ENCODE measurements at places on chromosomes 16 and 17.
A peak's percentile ranks its signal among the peaks of the same experiment; 100 is the strongest.

GRCh38 chr17:70327723-70328122, 158.4 kb downstream of the KCNJ2 start:
- ATAC-seq, result no peak

- peak; percentile 80 for ATAC-seq
Measured at GRCh38 chr16:64459821-64460220, 662.0 kb downstream of the CDH11 start.

DNA sequence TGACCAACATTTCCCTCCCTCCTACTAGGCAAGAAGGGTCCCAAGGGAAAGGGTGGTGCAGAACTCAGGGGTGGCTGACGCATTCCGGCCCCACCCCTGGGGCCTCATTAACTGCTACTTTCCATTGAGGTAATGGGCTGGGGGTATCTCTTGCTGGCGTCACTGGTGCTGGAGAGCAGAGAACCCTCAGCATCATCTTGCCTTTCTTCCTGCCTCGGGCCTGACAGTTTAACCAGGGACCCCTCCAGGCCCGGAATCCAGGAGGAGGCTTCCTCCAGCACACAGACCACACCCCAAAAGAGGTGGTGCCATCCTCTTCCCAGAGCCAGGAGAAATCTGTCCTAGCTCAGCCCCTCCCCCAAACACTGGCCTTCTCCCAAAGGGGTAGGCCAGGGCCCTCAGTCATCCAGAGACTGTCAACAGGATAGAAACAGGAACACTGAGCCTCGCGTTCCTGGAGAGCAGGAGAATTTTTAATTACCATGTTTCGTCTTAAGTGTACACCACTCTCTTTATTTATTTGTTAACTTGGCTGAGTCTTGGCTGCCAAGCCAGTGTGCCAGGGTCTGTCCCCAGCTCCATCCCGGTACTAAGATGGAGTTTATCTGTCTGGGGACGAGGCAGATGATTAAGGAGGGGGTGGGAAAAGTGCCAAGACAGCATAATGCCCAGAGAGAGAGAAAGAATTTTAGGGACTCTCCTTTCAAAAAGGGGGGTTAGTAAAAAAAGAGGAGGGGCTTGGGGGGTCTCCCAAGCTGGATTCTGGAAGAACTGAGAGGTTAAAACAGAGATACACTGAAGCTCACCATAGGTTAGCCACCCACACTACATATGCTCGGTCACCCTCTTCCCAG, 5.1 kb downstream of the ETV4 start:
- no peak for ATAC-seq

DNA sequence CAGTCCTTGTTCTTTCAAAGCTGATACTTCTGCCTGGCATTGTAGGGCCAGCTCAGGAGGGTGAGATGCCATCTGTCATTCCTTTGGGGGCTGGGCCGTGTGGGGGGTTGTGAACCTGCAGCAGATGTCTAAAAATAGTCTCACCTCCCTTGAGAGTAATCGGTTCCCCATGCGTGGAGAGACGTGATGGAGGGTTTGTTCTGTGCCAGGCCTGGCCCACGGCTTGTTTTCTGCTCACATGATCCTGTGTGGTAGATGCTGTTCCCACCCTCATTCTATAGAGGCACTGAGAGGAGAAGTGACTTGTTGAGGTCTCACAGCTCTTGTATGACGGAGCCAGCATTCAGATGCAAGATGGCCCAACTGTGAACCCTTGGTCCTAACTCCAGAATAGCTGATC, 4.6 kb downstream of the IRF8 start:
- ATAC-seq, result no peak

- peak; percentile 44 for ATAC-seq
Measured at GRCh38 chr17:60390925-60391470, 935 bp downstream of the USP32 start.

- peak; percentile 5 for ATAC-seq
Measured at GRCh38 chr17:17681744-17682292, 560 bp downstream of the RAI1 start.
